Omental fat pad (tissue), 4 donors: ENCODE measurements at places on chromosomes 7 and 10.
A peak's percentile ranks its signal among the peaks of the same experiment; 100 is the strongest.

GRCh38 chr10:69362471-69362954, 54.2 kb downstream of the TACR2 start:
- DNase-seq: no peak

GRCh38 chr7:108421720-108422331, 34.4 kb downstream of the NRCAM start:
- DNase-seq: no peak

- DNase-seq: no peak
These were observed 41.1 kb downstream of the SUGCT start for GRCh38 chr7:40175725-40176510.

- no peak for DNase-seq
These were observed 44.2 kb upstream of the PCBD1 start for GRCh38 chr10:70932392-70933196.

DNA sequence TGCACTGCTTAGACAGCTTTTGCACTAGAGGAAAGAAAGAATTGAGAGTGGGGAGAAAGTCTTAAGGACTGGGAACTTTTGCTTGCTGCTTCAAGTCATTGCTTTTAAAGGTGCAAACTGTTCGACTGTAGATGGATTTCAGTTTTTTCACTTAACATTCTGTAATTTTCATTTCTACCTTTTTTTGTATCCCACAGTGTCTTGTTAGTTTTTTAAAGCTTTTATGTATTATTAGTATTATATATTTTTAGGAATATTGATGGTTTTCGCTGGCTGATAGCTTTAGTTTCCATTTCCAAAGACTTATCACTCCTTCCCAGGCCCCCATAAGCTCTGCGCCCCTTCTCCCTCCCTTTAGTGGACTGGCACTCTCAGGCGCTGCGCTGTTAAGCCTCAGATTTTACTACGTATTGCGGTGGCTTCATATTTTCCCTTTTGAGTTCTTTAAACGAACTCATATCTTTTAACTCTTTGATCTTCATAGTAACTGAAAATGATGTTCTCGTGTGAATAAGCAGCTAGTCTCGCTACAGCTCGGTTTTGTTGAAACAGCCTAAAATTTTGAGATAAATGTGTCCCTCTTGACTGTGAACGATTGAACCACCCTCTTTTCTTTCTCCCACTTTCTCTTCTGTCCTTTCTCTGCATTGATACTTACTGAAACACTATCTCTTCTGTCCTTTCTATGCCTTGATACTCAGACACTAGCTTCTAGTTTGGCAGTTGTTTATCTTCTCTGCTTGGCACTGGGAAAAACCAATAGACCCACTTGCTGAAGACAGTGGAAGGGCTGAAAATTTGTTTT, 2.5 kb upstream of the ETV1 start:
- no peak for DNase-seq

DNA sequence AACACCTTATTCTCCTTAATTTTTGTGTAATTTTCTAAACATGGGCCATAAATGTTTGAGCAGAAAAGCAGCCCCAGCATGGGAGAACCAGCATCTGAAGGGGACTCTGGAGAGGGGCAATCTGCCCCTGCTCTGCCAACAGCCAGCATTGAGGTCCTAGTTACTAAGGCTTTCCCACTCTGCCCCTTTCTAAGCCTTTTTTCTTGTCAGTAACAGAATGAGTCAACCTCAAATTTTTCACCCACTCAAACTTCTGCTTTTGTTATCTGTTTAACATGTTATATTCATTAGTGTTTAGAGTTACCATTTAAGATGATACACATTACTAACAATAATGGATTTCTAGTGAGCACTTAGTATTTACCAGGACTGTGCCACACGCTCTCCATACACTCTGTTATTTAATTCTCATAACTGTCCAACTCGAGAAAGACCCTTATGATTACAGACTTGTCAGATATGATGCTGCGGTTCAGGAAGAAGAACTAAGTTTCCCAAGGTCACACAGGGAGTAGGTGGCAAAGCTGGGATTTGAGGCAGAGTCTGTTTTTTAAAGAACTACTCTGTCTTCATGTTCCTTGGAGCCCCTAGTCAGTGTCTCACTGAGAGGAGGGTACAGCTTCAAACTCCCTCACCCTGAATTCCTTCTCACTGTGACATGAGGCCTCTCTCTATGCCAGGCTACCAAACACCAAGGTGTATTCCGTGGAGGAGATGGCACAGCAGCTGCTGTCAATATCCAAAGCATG, 19.9 kb upstream of the GPAM start:
- no peak for DNase-seq

DNA sequence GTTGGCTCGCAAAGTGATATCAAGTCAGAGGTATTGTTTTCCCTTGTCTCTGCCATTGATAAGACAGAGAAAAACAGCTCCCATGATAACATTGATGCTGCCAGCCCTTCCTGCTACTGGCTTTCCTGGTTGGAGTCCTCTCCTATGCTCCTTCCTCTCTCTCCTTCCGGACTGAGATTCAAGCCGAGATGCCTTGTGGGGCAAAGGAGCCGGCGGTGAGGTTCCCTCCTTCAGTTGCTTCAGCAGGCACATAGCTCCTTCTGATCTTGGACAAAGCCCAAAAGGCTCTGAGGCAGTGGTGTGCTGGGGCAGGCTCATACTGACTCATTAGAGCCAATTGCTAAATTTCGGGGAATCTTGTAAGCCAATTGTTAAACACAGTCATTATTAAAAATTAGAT, 8.8 kb upstream of the ZCCHC24 start:
- no peak for DNase-seq

- peak; percentile 35 for DNase-seq
These were observed 27.8 kb downstream of the NKX2-3 start for GRCh38 chr10:99560277-99561126.

DNA sequence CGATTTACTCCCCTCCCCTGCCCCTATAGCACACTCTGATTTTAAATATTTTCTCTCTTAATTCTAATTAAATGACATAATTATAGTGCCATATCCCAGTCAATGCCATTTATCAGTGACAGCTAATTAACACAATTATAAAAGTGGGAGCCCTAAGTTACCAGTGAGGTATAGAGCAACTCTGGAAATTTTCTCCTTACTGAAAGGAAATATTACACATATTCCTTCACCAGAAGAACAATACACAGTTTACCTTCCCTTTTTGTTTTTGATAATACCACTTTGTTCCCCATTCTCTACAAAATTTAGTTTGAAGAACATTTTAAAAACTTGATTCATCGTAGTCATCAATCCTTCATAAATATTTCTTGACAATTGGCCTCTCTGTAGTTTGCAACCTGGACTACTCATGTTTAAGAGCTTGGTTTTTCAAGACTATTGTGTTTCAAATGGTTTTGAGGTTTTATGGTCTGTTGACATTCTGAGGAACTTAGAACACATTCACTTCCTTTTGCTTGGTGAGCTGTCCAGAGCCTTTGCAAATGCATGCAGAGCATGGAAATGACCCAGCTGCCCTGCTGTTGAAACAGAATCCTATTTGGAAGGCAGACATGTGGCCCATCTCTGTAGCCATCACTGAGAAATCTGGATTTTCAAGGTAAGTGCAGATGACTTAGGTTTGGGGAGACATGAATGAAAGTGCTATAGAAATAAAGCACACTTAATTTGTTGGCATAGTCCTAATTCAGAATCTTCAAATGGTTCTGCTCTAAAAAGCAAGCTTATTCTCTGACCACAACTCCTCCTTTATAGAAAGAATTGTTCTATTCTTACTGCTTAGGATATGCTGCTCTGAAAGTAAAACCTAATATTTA, at the start of gene GPR141:
Gene GPR141 (plus strand): TSS at position 521 of the 875 bp plus-strand sequence. CDS start 56,628 bp downstream, outside the sequence.
- no peak for DNase-seq

GRCh38 chr10:4285121-4285520, 500.1 kb upstream of the KLF6 start:
- no peak for DNase-seq

GRCh38 chr7:94133460-94133859, 129.3 kb upstream of the BET1 start:
- DNase-seq: no peak

DNA sequence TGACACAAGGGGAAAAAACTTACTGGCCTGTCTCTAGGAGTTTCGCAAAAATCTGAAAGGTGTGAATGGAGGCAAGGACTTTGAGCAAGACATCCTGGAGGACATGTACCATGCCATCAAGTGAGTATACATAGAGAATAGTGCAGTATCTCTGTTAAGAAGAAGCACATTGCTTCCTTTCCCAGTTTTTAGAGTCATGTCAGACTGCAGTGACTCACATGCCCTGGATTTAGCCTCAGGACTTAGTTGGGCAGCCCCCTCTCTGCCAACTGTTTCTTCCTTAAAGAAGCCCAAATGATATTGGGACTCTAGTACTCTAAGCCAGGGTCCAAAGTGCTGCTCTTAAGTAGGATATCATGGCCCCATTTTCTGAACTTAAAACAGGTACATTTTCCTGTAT, 28.1 kb upstream of the NFKB2 start:
- DNase-seq: no peak

GRCh38 chr7:87479951-87480350, 4.5 kb upstream of the ABCB4 start:
- no peak for DNase-seq
